Activated CD4-positive, alpha-beta T cell treated with anti-CD3 and anti-CD28 coated beads, Interleukin-2, amount 50 U/mL, for 1 hour (primary cell): ENCODE measurements at places on chromosomes 1 and 21.

GRCh38 chr1:18174037-18174436, 66.4 kb downstream of the IGSF21 start:
- DNase-seq, result no peak

GRCh38 chr1:12067900-12068821, 5.1 kb downstream of the TNFRSF8 start:
- no peak for DNase-seq

DNA sequence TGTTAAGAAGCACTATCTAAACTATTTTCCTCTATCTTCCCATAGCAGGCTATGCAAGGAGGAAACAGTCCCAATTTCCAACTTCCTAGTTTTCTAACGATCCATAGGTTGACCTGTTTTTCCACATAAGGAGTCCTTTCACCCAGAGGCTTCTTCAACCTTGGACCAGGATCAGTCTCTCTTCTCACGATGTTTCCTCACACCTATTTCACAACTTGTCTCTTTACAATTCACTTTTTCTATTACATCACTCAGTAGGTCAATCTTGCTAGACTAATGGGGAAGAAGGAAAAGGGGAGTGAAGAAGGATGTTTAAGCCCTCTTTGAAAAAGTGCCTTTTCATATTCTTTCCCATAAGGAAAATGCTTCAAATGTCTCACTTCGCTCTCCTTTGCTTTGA, 15.9 kb downstream of the PALMD start:
- DNase-seq, result no peak

DNA sequence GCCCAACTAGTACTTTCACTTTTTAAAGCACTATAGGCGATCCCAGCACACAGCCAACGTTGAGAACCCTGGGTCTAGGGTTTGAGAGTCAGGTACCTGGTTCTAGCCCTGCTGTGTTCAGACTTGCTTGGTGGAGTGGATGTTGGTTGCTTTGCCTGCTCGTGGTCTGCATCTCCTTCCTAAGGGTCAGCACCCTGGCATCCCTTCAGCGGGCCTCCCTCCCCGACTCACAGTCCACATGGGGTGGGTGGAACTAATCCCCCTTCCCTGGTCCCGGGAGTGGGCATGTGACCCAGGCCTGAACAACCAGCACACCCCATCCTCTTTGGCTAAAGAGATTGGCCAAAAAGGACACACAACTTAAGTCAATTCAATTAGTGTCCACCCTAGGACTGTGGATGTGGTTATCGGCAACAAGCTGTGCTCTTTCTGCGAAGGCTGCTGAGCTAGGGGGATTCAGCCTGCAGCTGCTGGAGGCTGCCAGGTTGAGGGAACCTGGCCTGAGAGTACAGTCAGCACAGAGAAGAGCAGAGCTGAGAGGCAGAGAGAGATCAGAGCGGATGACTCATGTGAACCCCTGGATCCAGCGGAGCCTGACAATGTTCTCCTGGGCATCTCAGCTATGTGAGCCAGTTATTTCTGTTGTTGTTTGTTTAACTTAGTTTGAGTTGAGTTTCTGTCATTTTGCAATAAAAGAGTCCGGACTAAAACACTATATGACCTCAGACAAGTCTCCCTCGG, 138.9 kb downstream of the ACTL8 start:
- DNase-seq, result no peak

GRCh38 chr1:239944666-239945065, 147.0 kb upstream of the FMN2 start:
- DNase-seq, result no peak

DNA sequence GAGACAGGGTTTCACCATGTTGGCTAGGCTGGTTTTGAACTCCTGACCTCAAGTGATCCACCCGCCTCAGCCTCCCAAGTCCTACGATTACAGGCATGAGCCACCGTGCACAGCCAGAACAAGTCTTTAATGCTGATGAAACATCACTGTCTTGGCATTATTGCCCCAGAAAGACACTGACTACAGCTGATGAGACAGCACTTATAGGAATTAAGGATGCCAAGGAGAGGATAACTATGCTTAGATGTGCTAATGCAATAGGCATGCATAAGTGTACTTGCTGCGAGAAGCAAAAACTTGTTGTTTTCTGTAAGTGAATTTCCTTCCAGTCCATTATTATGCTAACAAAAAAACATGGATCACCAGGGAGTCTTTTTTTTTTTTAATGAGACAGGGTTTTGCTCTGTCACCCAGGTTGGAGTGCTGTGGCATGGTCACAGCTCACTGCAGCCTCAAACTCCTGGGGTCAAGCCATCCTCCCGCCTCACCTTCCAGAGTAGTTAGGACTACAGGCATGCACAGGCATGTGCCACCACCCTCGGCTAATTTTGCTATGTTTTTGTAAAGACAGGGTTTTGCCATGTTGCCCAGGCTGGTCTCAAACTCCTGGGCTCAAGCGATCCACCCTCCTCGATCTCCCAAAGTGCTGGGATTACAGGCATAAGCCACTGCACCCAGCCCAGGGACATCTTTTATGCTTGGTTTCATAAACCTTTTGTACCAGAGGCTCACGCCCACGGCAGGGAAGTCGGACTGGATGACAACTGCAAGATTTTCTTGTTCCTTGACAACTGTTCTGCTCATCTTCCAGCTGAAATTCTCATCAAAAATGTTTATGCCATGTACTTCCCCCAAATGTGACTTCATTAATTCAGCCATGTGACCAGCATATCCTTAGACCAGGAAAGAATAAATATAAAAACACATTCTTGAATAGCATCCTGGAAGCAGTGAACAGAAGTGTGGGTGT, 23.1 kb downstream of the RHEX start:
- DNase-seq, result no peak

GRCh38 chr1:63636192-63637105, 43.2 kb downstream of the PGM1 start:
- DNase-seq, result no peak

DNA sequence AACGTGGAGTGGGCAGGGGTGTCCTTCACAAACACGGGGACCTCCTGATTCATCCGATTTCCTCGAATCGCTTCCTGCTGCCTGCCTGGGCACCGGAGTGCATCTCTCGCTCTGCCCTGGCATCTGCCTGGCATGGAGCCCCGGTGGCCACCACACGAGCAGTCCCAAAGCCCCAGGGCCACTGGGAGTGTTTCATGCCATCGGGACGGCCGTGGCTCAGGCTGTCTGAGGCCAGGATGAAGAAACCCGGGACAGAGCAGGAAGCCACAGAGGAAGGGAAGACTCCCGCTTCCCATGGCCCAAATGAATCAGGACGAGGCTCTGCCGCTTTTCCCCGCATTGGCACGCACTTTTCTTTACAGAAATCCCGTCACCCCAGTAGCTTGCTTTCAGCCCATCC, 32.4 kb downstream of the MEGF6 start:
- no peak for DNase-seq

GRCh38 chr1:6083801-6084446, 38.2 kb downstream of the KCNAB2 start:
- DNase-seq, result no peak

DNA sequence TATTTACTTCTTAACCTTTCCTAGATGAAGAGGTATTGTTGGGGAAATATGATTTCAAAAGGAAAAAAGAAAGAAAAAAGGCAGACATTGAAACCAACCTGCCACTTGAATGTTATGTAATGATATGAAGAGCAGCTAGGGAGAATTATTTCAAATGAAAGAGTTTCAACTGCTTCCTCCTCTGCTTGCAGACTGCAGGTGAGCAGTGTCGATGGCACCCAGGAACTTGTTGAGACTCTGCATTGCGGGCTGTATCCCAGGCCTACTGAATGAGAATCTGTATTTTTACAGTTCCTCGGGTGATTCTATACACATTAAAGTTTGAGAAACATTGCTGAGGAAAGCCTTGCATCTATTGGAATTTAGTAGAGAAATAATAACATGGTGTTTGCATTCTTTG, 3.7 kb upstream of the RUNX1 start:
- no peak for DNase-seq

GRCh38 chr1:14924455-14925331, 228.9 kb upstream of the TMEM51 start:
- DNase-seq, result no peak

DNA sequence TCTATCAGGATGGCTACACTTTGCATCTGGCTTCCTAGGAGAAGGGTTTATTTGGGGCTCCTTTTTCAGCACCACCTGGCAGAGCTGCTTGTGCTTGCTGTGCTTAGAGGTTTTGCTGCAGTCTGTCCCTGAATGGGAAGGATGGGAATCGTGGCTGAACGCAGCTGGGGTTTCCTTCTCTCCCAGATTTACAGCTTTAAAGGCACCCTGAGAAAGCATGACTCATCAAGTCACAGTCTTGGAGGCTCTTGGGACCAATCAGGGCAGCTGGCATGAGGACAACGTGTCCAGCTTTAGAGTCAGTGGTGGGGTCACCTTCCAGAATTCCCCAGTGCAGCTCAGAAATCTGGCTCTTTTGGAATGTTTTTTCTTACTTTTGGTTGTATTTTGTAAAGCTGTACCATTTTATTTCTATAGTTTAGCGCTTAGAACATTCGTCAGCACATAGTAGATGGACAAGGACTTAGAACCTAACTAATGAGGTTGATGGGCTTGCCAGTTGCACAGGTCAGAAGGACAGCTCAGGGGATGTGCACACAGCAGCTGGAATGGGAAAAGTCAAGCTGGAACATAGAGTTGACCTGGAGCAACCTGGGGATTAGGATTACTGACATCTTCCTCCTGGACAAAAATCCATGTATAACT, 222.6 kb downstream of the PRDM2 start:
- DNase-seq, result no peak

- DNase-seq, result no peak
Observed at GRCh38 chr1:53471000-53471399, 11.8 kb downstream of the DMRTB1 start.

DNA sequence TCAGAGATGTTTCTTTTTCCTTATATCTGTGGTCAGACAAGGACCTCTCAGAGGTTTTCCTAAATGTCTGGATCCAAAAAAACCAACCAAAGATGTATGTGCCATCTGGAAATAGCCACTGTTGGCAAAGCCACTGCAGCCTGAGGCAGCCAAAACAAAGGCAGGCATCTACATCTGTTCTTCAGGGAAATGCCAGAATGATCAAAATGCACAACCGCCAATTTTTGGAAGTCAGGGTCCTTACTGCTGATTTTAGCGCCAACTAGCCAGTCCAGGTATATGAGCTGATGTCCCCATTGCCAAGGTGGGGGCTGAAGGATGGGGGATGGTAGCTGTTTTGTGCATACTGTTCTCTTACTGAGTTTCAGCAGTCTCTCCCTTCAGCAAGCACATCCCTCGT, 45.9 kb downstream of the SYT14 start:
- DNase-seq, result no peak

DNA sequence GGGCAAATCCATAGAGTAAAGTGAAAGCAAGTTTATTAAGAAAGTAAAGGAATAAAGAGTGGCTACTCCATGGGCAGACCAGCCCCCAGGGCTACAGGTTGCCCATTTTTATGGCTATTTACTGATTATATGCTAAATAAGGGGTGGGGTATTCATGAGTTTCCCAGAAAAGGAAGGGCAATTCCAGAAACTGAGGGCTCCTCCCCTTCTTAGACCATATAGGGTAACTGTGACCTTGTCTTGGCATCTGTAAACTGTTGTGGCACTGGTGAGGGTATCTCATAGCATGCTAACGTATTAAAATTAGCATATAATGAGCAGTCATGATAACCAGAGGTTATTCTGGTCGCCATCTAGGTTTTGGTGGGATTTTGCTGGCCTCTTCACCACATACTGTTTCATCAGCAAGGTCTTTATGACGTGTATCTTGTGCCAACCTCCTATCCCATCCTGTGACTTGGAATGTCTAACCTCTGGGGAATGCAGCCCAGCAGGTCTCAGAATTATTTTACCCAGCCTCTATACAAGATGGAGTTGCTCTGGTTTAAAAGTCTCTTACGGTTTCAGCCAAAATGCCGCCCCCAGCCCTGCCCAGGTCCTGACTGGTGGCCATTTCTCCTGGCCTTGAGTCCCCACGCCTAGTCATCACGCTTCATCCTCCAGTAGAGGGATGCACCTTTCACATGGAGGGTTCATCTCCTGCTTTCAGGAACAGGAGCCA, 982 bp upstream of the TRIM17 start:
- no peak for DNase-seq

DNA sequence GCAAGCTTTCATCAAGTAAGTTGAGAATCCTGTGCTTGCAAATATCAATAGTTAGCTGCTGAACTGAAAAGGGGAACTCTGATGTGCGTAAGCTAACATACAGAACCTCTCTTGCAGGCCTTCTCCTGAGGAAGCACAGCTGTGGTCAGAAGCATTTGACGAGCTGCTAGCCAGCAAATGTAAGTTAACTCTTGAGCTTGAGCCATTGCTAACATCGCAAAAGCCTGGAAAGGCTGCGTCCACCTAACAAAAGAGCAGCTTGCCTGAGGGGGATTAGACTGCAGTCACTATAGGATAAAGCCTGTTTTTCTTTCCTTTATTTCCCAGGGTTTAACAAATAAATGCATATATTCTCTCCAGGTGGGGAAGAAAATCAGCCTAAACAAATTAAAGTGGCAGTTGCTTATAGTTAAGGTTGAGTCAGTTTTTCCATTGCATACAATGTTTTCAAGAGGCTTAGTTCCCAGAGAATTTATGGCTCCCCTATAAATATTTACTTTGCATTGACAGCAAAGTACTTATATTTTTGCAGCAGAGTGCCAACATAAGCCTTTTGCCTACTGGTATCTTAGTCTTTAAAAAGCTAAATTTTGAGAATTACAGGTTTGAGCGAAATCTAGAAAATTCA, 1.5 kb downstream of the RGS2 start:
- no peak for DNase-seq

- no peak for DNase-seq
Observed at GRCh38 chr1:201870397-201870796, 18.3 kb upstream of the SHISA4 start.

GRCh38 chr1:234373959-234374254, 651 bp downstream of the COA6 start:
- no peak for DNase-seq
